ENCODE measurements at places on chromosomes 5 and 9.

- DNase-seq: peak; percentile 44
Observed at GRCh38 chr9:124354346-124355038, 60.8 kb downstream of the PSMB7 start.

GRCh38 chr9:27659571-27659970 lies 86.3 kb upstream of the C9orf72 start:
- DNase-seq: no peak

DNA sequence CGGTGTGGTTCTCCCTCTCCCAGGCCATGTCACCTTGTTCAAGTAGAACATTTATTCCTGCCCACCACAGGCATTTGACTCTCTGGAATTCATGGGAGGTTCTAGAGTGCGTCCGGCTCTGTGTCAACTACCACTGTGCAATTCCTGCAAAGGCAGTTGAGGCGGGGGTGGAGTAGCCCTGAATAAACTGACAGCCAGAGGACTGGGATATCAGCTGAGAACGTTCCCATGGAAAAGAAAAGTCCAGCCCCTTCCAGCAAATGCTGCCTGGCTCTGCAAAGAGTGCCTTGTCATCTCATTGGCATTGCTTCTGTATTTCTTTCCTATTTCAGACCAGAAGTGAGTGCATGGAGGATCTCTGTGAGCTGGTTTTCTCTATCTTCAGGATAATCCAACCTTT lies 18.9 kb upstream of the MEGF9 start:
- no peak for DNase-seq

GRCh38 chr5:65184780-65185179 lies 296.9 kb downstream of the ADAMTS6 start:
- no peak for DNase-seq

DNA sequence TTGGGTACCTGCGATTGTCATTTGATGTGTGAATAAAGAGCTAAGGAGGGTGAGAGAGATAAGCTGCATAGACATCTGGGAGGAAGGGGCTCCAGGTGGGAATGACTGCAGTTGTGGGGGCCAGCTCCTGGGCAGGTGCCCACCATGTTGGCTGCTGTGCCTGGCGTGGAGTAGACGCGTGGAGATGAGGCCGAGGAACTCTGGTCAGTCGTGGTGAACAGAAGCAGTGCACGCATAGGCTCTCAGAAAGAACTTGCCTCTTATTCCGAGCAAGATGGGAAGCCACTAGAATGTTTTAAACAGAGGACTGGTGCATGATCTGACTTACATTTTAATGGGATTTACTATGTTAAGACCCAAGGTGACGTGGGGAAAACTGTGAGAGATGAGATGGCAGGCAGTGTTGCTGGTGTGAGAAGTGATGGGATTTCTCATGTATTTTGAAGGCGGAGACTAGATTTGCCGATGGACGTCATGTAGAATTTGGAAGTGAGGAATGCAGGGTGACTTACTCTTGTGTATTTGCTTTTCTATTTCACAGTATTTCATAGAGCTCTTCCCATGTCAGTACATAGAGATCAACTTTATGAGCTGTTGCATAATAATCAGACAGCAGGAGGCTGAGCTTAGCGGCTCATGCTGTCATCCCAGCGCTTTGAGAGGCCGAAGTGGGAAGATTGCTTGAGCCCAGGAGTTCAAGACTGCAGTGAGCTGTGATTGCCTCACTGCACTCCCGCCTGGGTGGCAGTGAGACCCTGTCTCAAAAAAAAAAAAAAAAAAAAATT lies 71.1 kb downstream of the EHMT1 start:
- DNase-seq: no peak

- DNase-seq: no peak
Observed at GRCh38 chr5:43294226-43294625, 19.0 kb downstream of the HMGCS1 start.

DNA sequence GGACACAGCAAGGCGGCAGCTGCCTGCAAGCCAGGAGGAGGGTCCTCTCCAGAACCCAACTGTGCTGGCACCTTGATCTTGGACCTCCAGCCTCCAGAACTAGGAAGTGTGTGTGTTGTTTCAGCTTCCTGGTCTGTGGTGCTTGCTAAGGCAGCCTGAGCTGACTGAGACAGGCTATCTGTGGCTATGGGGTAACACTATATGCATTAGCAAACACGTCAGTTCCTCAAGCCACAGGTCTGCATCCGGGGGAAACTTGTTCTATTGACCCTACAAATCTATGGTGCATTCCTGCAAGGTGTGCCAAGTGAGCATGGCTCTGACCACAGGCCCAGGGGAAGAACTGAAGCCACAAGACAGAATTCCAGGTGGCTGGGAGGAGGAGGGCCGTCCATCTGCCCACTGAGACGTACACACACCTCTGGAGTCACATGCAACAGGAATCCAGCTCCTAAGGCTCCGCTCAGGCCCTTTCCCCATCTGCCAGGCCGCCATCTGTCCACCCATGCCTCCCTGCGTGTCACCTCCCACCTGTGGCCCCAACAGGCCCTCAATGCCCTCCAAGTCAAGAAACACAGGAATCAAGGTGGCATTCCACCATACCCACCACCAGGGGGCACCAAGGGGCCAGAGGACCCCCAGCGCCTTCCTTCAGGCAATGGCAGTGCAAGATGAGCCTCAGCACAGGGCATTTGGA lies 174.9 kb downstream of the ROR2 start:
- DNase-seq: no peak

DNA sequence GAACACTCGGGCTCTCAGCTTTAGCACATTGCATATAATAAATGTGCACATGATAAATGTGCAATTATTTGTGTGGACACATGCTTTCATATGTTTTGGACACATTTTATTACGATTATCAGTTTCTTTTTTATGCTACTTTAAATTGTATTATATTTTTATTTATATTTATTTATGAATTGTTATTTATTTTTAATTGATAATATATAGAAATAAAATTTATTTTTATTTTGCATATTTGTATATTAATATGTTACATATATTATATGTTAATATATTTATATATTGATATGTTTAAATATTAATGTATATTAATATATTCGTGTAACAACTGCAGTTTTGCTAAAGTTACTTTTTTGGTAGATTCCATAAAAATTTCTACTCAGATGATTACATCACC lies 454.8 kb upstream of the CDH10 start:
- DNase-seq: no peak

- DNase-seq: no peak
Observed at GRCh38 chr5:153147891-153148623, 342.4 kb upstream of the GRIA1 start.

DNA sequence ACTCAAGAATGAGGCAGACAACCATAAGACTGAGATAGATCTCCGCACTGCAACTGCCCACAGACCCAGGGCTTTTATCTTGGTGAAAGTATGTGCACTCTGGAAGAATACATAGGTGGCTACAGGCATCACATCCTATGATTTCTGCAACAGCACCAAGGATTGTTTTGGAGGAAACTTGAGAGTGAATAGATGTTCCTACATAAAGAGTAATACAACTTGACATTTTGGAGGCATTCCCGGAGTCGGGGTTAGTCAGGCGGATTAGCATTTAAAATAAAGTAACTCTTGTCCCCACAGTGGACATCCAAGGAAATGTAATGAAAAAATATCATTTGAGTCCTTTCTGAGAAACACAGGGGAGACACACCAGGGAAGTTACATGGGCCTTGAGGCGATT lies 26.7 kb downstream of the TMEM174 start:
- DNase-seq: no peak

DNA sequence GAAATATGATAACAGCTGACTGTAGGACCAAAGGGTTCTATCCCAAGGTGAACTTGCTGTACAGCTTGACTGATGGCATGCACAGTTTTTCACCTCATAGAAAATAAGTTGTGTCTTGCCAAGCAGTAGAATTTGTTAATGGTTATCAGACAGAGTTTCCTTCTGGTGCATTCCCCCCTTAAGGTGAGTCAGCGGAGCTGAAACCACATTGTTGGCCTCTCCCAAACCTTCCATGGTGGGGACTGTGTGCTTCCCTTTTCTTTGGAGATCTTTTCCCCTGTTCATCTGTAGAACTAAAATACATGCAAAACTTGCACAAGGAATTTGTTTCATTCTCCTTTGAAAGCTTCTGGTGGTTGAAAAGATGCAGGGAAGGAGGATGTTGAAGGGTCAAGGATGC lies 179.8 kb downstream of the FGF1 start:
- DNase-seq: no peak

DNA sequence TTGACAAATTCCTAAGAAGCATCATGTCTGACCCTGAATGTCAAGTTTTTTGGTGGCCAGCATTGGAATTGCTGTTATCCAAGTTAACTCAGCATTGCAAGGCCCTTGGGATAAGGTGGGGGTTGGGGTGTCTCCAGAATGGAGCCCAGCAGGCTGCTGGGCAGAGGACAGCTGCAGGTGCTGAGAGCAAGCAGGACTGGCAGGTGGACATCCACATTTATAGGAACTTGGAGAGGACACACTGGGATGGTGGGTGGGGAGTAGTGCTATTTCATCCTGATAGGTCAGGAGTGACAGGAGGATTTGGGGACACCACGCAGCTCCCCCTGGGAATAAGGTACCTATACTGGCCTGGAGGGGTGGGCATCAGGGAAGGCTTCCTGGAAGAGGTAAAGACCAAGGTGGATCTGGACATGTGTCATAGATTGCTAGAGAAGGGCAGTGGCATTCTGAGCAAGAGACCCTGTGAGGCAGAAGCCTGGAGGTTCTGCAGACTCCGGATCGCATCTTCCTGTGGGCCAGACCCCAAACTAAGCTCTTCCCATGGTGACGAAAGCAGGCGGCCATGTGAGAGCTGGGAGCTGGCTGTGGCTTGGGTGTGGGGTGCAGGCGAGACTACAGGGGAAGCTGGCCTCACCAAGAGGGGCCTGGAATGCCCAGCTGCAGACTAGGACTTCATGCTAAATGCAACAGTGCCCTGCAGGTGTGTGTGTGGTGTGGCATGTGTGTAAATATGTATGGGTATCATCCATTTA lies 148.1 kb downstream of the RGS3 start:
- no peak for DNase-seq

GRCh38 chr9:134808447-134808792 lies 72.2 kb upstream of the FCN2 start:
- no peak for DNase-seq

DNA sequence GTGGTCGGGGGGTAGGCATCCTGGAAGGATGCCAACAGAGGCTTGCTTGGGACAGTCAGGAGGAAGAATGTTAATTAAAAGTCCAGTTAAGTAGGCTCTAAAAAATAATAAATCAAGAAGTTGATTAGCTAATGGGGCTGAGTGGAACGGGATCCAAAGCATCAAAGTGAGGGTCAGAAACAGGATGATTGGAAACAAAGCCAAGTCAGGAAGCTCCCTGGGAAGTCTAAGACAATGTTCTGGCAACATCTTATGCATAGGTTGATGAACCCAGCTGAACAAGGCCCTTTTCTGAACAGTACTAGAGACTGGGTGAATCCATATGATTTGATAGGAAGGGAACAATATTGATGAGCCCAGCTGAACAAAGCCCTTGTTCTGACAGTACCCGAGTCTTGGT lies 50.2 kb upstream of the STARD4 start:
- no peak for DNase-seq

DNA sequence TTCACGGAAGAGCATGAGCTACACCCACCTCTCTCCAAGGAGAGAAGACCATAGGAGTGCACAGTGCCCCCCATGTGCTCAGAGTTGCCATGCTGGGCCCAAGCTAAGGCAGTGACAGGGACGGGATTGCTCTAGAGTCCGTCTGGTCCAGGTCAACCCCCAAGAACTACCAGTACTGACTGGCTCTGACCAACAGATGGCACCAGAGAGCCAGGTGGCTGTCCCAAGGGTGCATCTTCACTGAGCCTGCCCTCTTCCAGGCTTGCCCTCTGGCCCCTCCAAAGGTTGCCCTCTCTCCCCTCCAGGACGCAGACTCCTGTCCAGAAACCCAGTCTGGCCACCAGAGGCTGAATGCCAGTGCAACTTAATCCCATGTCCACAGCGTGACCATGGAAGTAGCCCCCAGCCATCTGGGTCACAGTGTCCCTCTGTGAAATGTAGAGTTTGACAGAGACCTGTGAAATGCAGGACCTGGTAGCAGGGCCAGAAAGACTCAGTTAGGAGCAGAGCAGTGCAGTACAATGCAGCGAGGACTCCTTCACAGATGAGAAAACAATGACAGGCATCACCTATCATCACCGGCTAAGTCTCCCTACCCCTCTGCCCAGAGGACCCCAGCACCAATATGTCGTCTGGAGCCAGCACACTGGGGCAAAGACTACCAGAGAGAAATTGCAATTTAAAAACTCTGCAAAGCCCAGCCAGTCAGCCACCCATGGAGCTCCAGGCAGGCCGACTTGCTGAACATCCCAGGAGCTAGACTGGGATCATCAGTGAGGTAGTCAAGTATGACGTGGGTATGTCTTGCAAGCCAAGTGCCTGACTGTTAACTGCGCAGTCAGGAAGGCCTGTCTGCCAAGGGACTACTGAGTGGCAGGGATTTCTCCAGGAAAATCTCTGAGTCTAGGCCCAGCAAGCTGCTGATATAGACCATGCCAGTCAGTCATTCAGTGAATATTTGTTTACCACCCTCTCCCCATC lies 7.7 kb upstream of the SKP1 start:
- DNase-seq: peak; percentile 76

GRCh38 chr9:137365056-137365455 lies 57.9 kb downstream of the EXD3 start:
- no peak for DNase-seq

DNA sequence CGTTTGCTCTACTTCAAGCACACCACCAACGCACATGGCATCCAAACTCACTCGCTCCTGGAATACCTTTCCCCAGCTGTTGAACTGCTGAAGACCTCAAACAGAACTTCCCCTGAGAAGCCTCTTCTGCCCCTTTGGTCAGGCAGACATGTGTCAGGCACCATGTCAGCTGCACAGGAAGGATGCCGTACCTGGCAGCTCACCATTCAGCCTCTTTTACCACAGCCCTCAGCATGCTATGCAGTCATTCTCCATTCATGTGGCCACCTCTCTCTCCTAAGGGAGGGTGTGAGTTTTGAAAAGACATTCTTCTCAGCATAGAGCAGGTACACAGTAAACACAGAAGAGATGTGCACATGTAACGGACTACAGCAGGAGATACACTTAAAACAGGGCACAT lies 14.2 kb downstream of the IL4 start:
- DNase-seq: no peak

DNA sequence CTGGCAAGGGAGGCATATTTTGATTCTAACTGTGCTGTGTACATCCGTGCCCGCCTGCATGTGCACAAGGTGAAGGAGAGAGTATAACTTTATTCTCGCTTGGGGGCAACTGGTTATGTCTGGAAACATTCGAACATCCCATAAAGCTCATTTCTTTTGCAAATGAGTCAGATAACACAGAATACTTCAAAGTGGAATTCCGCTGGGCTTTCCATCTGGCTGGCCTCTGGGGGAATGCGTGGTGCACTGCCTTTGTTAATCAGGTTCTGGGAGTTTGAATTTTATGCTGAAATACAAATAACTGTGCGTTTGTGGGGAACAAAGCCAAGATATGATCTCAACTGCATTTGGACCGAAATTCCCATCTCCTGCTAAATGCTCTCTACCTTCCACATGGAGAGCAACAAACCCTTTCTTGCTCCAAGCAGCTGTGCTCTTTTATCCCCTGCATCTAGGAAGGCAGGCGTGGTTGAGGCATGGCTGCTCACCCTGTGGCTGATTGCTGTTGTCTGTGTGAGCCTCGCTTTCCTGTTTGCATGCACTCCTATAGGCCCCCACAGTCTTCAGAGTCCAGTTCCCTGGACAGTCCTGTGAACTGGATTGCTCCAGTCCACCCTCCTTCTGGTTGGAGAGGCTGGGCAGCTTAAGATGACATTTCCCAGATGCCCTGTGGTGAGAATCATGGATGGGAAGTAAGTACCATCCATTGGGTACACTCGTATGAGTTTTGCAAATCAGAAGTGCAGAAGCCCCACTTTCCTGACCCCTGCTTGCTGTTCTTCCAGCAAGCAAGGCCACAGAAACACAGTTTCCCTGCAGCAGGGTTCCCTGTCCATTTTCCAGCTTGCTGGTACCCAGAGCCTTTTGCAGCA lies 82.9 kb upstream of the ALDH1B1 start:
- no peak for DNase-seq

Data from natural killer cell treated with Interleukin-12 subunit alpha and Interleukin-12 subunit beta and Interleukin-15 and Interleukin-18, amount 100 ng/mL, for 72 hours (primary cell).